ENCODE measurements at places on chromosomes 7 and 10.

GRCh38 chr7:11192506-11192905 is 218.8 kb downstream of the PHF14 start:
- DNase-seq: no peak

DNA sequence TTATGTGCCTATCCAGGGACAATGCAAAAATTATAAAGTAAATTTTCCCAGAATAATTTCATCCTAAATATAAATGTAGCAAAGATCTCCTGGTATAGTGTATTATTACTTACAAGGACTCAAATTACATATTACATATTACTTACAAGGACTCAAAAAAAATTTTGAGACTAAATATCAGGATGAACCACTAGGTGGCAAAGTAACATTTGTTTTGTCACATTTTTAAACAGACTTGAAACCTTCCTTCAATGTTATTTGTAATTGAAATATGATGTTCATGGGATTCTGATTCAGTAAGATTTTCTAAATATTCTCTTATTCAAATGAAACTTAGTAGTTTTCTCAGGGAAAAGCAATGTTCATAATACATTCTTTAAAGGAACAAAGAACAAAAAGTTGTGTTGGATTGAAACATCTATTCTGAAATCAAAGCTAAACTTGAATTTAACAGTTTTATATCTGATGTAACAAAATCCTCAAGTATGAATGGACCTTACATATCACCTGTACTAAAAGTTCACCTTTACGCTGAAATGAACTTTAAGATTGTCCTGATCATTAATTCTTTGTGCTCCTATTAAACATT is 74.3 kb upstream of the GNAI1 start:
- no peak for DNase-seq

DNA sequence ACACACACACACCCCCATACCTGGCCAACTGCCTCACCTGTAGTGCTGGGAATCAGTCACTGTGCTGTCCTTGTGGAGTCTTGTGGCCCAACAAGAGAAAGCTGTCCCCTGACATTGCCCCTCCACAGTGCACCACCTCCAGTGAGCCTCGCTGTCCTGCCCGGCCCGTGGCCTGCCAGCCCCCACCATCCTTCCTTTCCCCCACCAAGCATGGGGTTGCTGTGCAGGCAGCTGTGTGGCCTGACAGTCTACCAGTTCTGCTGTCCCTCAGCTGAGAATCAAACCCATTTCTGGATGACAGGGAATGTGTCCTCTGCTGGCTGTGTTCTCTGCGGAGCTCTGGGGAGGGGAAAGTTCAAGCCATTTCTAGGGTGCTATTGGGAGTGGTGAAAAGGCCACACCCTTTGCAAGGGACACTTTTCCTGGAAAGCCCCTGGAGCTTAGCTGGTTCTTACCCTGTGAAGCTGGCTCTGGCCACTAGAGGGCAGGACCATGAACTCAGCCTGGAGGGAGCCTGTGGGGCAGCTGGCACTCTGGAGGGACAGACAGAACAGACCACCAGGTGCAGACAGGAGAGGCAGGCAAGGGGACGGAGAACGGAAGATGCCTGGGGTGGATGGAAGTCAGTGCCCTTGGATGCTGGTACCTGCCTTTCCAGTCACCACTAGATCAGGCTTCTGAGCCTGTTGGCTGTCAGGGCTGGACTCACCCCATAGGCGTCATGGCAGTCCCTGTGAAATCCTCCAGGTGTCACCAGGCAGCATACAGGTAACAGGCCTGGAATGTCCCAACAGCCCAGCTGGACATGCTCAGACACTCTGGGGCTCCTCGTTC is 10.5 kb upstream of the MTPAP start:
- DNase-seq: peak; percentile 31

DNA sequence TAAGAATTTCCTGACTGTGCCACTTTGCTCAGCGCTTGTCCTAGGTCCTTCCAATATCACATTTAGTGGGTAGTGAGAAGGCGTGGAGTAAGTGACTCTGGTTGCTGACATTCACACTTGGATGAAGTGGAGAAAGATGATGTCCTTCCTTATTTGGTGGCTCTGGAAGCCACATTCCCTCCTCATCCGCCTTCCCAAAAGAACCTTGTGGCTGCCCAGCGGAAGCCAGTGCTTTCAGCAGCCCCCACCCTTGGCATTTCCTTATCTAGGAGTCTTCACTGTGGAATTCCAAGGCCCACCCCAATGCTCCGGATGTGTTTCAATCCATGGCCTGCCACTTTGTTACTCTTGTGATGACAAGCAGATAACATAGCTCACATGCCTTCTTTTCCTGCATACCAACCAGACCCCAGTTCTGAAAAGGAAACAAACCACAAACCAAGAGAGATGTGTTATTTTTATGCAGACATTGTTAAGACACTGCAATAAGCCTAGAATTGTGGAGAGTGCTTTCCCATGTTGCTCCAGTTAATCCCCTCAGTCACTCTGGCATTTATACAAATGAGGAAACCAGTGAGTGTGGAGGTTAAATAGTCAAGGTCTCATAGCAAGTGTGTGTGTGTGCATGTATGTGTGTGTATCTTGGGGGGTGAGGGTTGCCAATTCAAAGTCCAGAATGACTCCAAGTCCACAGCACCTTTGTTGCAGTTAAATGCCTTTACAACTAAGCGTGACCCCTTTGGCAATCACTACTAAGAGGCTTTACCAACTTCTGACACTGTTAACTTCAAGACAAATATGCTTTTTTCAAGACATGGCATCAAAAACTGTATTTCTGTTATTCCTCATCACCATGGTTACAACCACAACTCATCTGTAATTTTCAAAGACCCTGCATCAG is 10.3 kb upstream of the ANKRD1 start:
- DNase-seq: no peak

DNA sequence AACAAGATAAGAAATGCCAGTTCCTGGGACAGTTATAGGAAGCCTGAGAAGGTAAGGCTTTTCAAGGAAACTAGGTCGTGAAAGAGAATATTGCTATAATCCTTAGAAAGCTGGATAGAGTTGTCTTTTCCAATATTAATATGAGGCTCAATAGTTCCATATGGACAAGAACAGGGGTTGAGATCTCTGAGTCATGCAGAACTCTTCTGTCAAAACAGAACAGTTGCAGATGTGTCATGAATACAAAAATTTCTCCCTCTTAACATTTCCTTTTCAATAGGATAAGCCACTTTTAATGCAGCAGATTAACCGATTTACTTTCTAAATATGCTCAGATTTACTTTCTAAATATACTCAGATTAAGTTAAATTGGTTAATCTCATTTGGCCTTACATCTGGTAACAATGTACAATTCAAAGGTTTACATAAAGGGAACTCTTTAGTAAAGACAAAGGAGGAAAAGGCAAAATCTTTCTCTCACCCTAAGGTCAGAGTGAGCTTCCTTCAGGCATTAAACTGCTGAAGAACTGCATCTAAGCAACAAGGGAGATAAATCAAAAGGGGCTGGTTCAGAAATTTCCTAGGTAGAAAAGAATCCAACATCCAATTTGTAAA is 104.7 kb upstream of the PCDH15 start:
- DNase-seq: no peak

GRCh38 chr7:72405418-72405817 is 6.7 kb downstream of the CALN1 start:
- no peak for DNase-seq

DNA sequence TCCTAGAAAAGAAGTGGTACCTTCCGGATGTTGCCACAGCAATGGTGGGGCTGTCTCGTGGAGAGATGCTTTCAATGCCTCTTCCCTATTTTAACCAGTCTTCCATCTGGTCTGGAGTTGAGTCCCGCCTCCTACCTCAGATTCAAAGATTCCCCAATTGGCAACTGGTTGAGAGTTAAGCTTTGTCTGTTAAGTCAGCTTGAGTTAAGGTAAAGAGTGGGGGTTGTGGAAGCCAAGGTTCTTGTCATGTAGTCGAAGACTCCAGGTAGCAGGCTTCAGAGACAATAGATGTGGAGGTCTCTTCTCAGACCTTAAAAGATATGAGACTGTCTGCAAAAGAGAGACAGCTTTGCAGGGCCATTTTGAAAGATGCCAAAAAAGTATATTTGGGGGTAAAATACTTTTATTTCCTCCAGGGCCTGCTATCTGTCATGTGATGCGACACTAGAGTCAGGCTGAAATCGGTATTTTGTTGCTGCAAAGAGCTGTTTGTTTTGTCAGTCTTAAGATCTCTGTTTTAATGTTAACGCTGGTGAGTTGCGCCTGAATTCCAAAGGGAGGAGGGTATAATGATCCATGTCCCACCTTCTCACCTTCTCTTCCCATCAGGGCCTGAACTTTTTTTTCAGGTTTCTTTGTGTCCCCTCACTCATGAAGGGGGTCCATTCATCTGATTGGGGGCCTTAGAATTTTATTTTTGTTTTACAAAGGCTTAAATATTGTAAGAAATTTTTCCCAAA is 40.4 kb upstream of the SCIN start:
- DNase-seq: no peak

- peak; percentile 47 for DNase-seq
These were observed 1.5 kb upstream of the GRIFIN start for GRCh38 chr7:2477447-2478398.

DNA sequence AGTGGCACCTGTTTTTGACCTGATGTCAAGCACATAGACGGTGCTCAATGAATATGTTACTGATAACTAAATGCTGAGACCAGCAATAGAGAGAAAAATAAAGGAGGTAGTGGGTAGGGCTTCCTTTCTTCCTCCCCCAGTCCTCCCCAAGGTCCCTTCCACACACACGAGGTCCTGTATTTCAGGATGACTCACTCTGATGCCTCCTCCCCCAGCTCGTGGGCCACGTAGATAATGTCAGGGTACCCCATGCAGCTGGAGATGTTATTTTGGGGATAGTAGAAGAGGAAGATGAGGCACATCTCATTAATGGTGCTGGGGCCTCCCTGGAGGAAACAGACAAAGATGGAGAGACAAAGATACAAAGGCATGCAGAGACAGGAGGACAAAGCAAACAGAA is 17.3 kb downstream of the PRSS58 start:
- DNase-seq: no peak

DNA sequence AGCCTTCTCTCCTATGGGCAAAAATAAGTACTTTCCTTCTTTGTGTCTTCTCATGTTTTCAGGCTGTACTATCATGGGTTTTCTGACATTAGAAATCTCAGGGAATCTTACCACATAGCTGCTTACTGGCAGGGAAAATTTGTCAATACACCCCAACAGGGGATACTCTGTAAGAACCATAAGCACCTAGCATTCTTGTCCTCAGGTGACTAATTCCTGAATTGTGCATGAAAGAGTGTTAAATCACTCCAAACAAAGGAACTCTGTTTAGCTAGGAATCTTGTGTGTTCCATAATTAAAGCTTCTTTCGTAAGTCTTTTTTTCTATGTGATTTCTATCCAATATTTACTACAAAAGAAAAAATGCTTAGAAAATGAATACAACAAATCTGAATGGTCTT is 206.7 kb upstream of the POT1 start:
- no peak for DNase-seq

DNA sequence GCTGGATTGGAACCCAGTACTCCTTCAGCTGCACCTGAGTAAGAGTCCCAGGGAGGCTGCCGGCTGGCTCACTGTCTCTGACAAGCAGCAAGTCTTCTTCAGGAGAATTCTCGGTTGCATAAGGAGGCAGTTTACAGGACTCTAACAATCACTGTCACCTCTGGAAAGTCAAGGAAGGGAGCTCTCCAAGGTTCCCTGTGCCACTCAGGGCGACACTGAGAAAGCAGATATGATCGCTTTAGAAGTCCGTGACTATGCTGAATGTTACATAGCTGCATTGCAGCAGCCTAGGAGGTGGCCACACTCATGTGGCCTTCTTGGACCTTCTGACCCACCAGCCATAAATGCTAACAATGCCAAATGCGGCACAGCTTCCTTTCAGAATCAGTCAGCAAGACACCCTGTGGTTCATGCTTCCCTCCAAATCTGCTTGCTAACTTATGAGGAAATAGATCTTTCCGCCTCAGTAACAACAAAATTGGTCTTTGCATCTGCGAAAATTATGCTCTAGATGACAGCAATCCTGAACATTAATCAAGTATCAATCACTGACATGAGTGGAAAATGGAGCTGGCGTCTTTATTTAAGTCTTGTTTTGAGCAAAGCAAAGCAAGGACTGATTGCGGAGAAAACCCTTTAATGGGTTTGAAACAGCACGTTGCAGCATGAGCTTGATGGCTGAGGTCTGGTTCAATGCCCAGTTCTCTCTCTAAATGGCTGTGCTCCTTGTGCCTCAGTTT is 132.9 kb downstream of the ATXN7L1 start:
- no peak for DNase-seq

GRCh38 chr7:22762866-22763265 is 35.9 kb downstream of the IL6 start:
- DNase-seq: no peak

DNA sequence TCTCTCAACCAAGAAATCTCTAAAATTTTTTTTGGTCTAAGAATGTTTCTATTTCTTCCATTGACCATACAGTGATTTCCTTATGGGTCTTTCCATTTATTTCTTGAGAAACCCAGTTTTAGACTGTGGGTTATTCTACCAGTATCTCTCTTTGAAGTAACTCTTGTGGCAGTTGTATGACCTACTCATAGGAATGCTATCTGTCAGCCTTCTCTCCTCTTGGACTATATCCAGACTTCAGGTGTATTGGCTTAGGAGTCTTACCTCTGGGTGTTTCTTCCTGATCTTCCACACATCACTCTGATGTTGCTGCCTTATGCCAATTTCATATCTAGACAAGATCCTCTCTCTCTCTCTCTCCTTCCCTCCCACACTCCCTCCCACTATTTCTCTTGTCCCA is 178.1 kb downstream of the BMPER start:
- no peak for DNase-seq

GRCh38 chr10:6721480-6721879 is 141.4 kb upstream of the PRKCQ start:
- DNase-seq: no peak

DNA sequence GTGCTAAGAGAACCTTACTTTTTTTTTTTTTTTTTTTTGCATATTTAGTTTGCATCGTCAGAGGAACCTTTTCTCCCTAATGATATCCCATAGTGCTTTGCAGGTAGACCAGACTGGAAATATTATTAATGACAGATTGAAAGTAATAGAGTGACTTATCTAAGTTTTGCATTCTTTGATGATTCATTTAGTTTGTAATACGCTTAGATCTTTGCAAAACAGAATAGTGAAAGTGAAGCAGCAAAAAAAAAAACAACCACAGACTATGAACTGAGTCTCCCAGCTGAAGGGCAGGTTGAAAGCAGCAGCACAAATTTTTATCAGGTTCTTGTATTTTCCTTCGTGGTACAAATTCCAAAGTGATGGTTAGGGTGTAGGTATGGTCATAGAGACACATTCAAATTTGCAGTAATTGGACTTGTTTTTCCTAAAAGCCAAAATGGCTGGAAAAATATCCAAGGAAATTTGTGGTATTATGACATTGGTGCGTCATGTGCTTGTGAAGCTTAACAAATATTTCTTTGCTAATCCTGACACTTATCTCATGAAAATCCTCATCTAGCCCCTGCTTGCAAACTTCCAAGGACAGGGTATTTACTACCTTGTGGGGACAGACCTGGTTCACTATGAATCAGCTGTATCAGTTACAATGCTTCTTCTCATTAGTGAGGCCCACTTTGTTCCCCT is 81.8 kb upstream of the CREB5 start:
- DNase-seq: no peak

DNA sequence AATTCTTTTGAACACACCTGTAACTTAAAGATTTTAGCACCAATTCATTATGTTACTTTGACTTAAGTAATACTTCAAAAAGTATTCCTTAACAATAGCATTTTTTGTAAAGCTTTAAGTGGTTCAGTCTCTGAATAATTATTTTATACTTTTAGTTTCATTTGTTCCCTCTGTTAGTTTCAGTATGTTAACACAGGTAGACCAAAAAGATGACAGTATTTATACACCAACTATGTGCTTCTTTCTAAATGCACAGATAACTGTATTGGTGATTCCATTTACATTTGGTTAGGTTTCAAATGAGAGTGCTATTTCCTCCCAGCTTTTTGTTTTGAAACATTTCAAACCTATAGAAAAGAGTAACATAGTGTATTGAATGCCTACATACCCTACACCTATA is 14.0 kb downstream of the RALA start:
- DNase-seq: no peak

All from central memory CD4-positive, alpha-beta T cell (primary cell).